Substantia nigra (tissue), 51 donors: ENCODE measurements at places on chromosomes 2 and 18.

- no peak for DNase-seq
Measured at GRCh38 chr2:224930124-224930523, 112.1 kb downstream of the DOCK10 start.

- DNase-seq: no peak
Measured at GRCh38 chr2:239253264-239253663, 147.6 kb downstream of the HDAC4 start.

GRCh38 chr2:189576396-189576795, 4.2 kb downstream of the SLC40A1 start:
- no peak for DNase-seq

- no peak for DNase-seq
Measured at GRCh38 chr2:139175510-139175909, 395.3 kb upstream of the NXPH2 start.

GRCh38 chr2:64924170-64924934, 64.8 kb upstream of the SLC1A4 start:
- DNase-seq: no peak

DNA sequence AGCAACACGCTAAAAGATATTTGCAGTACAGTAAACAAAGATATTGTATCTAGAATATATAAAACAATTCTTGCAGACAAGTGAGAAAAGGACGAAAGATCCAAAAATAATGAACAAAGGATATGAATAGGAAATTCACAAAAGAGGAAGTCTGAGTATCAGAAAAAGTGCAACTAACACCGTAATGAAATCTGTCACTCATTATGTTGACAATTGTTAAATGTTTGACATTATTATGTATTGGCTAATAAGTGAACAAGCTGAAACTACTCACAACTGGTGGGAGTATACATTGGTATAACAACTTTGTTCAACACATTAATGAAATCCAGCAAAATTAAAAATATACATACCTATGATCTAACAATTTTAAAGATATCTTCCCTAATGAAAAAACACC, 36.7 kb upstream of the ASXL3 start:
- DNase-seq: no peak

GRCh38 chr2:60213865-60214625, 339.4 kb downstream of the BCL11A start:
- DNase-seq: no peak

GRCh38 chr2:8575038-8575833, 106.6 kb upstream of the ID2 start:
- peak; percentile 38 for DNase-seq

DNA sequence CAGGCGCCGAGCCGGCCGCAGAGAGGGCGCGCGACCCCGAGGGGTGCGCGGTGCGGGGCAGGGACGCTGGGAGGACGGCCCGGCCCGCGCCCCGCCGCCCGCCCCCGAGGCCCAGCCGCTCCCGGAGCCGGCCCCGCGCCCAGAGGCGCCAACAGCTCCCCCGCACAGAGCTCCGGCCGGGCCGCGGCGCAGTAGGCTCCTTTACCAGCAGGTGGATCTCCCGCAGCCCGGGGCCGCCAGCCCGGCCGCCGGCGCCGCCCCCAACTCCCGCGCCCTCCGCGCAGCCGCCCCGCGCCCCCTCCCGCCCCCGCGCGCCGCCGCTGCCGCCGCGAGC, 258 bp downstream of the MGAT4A start:
- no peak for DNase-seq

GRCh38 chr2:237300739-237301138, 113.2 kb downstream of the COL6A3 start:
- DNase-seq: no peak

- no peak for DNase-seq
Measured at GRCh38 chr2:9789371-9789770, 53.9 kb upstream of the TAF1B start.

- DNase-seq: no peak
Measured at GRCh38 chr2:138841459-138841858, 61.3 kb upstream of the NXPH2 start.

DNA sequence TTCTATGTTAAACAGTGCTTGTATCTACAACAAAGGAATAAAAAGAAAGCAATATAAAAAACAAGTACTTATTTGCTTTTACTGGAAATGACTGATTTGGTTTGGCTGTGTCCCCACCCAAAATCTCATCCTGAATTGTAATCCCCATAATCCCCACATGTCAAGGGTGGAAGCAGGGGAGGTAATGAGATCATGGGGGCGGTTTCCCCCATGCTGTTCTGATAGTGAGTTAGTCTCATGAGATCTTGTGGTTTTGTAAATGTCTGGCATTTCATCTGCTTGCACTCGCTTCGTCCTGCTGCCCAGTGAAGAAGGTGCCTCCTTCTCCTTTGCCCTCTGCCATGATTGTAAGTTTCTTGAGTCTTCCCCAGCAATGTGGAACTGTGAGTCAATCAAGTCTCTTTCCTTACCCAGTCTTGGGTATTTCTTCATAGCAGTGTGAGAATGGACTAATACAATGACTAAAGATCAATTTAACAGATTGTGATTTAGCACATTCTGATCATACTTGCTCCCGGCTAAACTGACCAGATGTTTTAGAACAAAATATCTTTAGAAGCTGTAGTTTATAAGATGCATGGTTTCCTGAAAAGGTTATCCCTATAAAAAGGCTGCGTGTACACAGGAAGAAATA, 19.9 kb downstream of the PTH2R start:
- DNase-seq: no peak

GRCh38 chr2:156476850-156477206, 40.6 kb downstream of the GPD2 start:
- DNase-seq: no peak

DNA sequence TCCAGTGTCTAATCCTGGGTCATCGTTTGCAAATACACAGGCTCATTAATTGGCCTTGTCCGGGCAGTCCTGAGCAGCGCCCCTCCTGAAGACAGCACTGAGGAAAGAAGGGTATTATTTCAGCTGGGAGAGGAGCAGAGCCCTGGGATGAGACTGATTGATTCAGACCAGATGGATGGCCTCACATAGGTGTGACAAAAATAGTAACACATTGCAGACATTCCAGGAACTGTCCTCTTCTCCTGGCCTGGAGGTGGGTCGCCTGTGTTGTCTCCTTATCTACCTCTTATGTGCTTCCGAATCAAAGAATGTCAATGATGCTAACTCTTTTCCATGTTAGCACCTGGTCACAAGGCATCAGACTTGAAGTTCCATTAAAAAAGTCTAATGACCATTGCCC, 45.9 kb downstream of the ZEB2 start:
- DNase-seq: no peak

GRCh38 chr2:71669628-71670429, 216.5 kb downstream of the DYSF start:
- DNase-seq: no peak

DNA sequence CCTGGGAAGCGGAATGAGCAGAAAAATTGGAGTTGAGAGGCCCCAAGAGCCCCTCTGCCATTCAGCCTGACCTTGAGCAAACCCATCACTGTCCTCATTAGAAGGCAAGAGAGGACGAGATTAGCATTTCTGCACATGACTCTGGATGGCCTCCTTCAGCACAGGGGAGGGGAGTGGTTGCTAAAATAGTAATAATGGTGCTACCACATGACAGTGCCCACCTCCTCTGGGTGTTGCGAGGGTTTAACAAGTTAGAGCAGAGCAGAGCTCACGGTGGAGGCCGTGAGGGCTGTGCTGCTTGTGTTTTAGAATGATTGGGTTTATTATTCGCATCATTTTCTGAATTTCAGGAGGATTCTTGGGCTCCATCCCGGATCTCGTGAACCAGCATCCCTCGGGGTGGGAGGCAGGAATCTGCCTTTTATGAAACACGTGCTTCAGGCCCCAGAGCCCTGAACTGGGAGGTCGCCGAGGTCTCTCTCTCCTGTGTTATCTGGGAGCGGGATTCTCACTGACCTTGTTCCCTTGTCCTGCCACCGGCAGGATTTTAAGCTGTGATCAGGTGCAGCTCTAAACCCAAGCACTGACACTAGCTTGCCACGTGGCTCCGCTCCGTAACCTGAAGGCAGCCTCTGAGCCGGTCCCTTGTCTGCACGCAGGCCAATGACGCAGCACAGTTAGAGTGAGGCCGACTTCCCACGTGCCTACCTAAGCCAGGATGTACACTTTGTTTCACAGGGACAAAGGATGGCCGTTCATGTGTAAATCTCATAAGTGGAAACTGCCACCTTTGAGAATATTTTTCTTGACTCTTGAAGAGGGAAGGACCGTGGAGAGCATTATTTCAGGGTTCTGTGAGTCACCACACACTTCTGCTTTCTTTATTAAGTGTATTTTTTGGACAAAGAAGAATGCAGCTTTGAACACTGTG, 142.3 kb downstream of the ACOXL start:
- DNase-seq: no peak

GRCh38 chr18:51212606-51213005, 15.1 kb upstream of the MEX3C start:
- no peak for DNase-seq

GRCh38 chr2:46970334-46971288, 55.0 kb upstream of the MCFD2 start:
- no peak for DNase-seq

GRCh38 chr2:2837746-2838547, 506.9 kb upstream of the MYT1L start:
- DNase-seq: no peak

DNA sequence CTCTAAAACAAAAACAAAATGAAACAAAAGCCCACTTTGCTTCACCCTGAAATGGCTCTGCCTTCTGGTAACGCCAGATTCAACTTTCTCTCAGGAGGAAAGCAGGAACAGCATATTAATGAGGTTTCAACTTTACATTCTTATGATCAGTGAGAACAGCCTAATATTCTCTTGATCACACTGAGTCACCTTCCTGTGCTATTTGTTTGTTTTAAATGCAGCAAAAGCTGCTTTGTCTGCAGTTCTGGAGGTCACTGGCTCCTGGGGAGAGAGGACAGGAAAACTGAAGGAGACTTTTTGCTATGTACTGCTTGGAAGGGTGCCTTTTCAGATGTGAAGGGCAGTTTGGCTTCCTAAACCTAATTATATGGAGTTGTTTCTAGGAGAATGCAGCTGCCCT, 48.1 kb downstream of the MAIP1 start:
- no peak for DNase-seq

GRCh38 chr2:226037526-226037925, 638.0 kb downstream of the NYAP2 start:
- DNase-seq: no peak

DNA sequence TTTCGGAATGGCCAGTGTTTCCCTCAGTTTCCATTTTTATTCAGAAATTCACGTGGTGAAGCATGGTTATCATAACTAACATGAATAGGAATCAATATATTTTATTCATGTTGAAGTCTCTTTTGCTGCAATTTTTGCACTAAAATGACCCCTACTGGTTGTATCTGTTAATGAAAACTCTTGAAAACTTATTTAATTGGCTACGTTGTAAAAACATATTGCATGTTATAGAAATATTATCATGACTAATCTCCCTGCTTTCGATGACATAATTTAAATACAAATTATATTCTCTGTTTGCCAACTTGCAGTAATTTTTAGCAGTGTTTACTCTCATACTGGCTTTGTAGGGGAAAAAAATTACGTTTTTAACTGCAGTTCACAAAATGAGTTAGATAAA, 3.5 kb downstream of the CRIM1 start:
- no peak for DNase-seq

DNA sequence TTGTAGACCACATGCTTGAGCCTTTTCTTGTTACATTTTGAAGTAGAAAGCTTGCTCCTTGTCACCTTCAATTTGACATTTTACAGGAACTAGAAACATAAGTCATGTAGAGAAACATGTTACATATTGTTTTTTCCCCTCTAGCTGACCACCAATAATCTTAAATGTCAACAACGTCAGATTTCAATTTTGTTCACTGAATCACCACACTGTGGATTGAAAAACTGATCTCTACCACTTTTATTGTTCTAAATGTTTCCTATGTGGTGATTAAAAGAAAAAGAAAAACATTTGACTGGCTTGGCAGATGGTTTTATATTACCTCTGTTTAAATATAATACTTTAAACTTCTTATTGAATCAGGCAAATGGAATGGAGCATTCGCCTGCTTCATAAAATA, 87.7 kb downstream of the DSEL start:
- DNase-seq: no peak

- DNase-seq: no peak
Measured at GRCh38 chr2:27596627-27597026, 13.8 kb downstream of the ZNF512 start.

GRCh38 chr18:46627136-46627535, 29.9 kb downstream of the LOXHD1 start:
- no peak for DNase-seq
